ENCODE measurements at places on chromosomes 3 and 15. TPM values are rescaled to one million over a fixed set of nuclear protein-coding genes. Genes with fewer than 3 reads are reported as not detected.

Gene CYP1A2
- total RNA-seq: not detected

Gene CDHR4
- not detected for total RNA-seq

Gene TM4SF18
- 2.1 TPM for total RNA-seq

Gene FANCD2OS
- not detected for total RNA-seq

Gene RASGRF1
- total RNA-seq: 0.56 TPM

Gene PRICKLE2
- total RNA-seq: 7.6 TPM

Gene HCN4
- 0.08 TPM for total RNA-seq

Gene SLC24A5
- not detected for total RNA-seq

Gene CDC25A
- total RNA-seq: 23.7 TPM

Gene MRAS
- 4.5 TPM for total RNA-seq

Gene PRKCD
- total RNA-seq: 58.9 TPM

Gene TNIK
- 30.9 TPM for total RNA-seq

Gene GUCA1C
- total RNA-seq: not detected

Gene PARL
- 67.9 TPM for total RNA-seq

GRCh38 chr15:51833772-51834171 lies 4.3 kb downstream of the TMOD3 start:
- H3K27me3 ChIP-seq: no peaks in the 10 kb centered on the region
- H3K4me1 ChIP-seq: no peaks in the 10 kb centered on the region
- no peak overlapping the region for H3K27ac ChIP-seq
- no peak for DNase-seq
- H3K36me3 ChIP-seq: no peaks in the 10 kb centered on the region
- no peak overlapping the region for H3K4me3 ChIP-seq

DNA sequence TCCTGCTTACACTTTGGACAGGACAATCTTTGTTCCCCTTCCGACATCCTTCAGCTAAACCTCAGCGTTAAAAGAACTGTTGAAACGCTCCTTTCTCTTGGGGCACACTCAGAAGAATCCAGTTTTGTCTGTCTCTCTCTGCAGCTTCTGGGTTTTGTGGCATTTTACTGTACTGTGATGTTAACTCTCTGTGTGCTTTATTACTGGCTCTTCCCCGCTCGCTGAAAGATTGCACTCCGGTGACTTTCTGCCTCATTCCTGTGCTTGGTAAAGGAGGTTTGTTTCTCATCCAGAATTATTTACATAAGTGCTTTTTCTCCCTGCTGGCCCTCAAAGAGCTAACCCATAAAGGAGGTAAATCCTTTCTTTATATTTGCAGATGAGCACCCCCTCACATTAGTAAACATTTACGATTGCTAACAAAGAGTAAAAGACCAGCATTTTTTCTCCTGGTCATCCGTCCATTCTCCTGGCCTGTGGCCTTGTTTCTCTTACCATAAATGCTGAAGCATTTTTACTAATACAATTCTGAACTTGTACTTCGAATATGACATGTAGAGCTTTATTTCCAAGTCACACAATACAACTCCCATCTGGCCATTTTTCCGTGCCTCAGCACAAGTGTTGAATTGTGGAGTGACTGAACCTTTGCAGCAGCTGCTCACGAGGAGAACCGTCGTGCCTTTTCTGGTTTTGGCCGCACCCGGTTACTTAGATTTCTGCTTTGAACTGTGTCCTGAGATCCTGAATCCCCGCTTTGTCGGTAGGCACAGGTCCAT lies 69.3 kb upstream of the RPL35A start:
- no peaks in the 10 kb centered on the region for H3K4me1 ChIP-seq
- no peak for DNase-seq
- H3K36me3 ChIP-seq: no peaks in the 10 kb centered on the region

GRCh38 chr3:122559906-122560305 lies 4.2 kb downstream of the PARP9 start:
- no peak overlapping the region for H3K4me3 ChIP-seq
- no peaks in the 10 kb centered on the region for H3K4me1 ChIP-seq
- H3K27ac ChIP-seq: no peak overlapping the region
- DNase-seq: no peak
- no peaks in the 10 kb centered on the region for H3K27me3 ChIP-seq

DNA sequence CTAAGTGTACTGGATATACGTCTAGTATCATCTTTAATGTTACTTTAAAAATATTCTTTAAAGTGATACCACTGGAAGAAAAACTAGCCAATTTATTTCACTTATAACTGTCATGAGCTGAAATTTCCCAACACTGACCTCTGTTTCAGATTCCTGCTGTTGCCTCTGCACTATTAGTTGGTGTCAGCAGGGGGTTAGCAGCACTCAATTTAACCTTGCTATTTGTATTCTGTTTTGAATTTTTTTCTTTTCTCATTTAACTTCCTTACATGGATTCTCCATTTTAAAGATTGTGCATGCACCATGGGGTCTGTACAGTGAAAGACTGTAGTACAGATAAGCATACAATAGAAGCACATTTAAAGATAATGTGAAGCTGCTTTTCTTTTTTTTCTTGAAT lies 169.2 kb downstream of the UBE2E2 start:
- no peak for DNase-seq
- no peaks in the 10 kb centered on the region for H3K27me3 ChIP-seq
- H3K27ac ChIP-seq: no peak overlapping the region
- H3K4me1 ChIP-seq: no peaks in the 10 kb centered on the region
- H3K36me3 ChIP-seq: no peaks in the 10 kb centered on the region

GRCh38 chr15:57373251-57373881 lies 2.9 kb upstream of the CGNL1 start:
- no peak overlapping the region for H3K27ac ChIP-seq
- H3K36me3 ChIP-seq: no peaks in the 10 kb centered on the region
- DNase-seq: no peak
- peaks cover 4% of the 10 kb centered on the region for H3K27me3 ChIP-seq
- H3K4me3 ChIP-seq: no peak overlapping the region

DNA sequence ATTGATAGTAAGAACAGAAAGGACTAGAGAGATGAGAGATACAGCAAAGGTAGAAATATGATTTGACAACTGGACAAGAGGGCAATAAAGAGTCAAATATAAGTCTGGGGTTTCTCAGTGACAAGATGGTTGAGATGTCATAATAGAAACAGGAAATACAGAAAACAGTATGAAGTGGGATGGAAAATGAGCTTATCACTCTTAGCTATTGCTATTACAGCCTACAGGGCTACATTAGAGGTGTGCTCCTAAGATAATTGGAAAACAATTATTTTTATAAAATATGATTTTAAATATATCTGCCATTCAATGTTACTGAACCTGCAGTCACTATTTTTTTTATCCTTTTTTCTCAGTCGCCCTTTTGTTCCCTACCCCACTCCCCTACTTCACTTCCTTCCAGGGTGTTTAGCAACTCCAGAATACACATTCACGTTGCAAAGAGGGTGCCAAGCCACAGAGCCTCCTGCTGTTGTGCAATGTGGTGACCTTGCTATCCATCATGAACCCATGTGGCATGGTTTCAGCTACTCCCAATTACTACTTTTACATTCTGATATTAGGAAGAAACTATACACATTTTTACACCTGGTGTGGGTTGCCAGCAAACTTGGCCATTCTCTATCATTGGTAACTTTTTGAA lies 6.0 kb downstream of the NRG4 start:
- H3K27ac ChIP-seq: no peak overlapping the region
- no peaks in the 10 kb centered on the region for H3K27me3 ChIP-seq
- no peak for DNase-seq
- H3K36me3 ChIP-seq: no peaks in the 10 kb centered on the region
- no peaks in the 10 kb centered on the region for H3K4me1 ChIP-seq
- H3K4me3 ChIP-seq: no peak overlapping the region

GRCh38 chr3:5191555-5192304 lies 4.2 kb downstream of the EDEM1 start:
- H3K27ac ChIP-seq: no peak overlapping the region
- no peak overlapping the region for H3K4me3 ChIP-seq
- H3K4me1 ChIP-seq: no peaks in the 10 kb centered on the region
- DNase-seq: no peak

- no peak overlapping the region for H3K4me3 ChIP-seq
- no peak for DNase-seq
- H3K4me1 ChIP-seq: peaks cover 3% of the 10 kb centered on the region
These were observed 3.1 kb downstream of the KIF7 start for GRCh38 chr15:89652131-89652530.

GRCh38 chr3:82240322-82240721 lies 478.9 kb upstream of the GBE1 start:
- no peaks in the 10 kb centered on the region for H3K36me3 ChIP-seq
- no peaks in the 10 kb centered on the region for H3K27me3 ChIP-seq
- DNase-seq: no peak
- H3K4me3 ChIP-seq: no peak overlapping the region
- H3K4me1 ChIP-seq: no peaks in the 10 kb centered on the region

DNA sequence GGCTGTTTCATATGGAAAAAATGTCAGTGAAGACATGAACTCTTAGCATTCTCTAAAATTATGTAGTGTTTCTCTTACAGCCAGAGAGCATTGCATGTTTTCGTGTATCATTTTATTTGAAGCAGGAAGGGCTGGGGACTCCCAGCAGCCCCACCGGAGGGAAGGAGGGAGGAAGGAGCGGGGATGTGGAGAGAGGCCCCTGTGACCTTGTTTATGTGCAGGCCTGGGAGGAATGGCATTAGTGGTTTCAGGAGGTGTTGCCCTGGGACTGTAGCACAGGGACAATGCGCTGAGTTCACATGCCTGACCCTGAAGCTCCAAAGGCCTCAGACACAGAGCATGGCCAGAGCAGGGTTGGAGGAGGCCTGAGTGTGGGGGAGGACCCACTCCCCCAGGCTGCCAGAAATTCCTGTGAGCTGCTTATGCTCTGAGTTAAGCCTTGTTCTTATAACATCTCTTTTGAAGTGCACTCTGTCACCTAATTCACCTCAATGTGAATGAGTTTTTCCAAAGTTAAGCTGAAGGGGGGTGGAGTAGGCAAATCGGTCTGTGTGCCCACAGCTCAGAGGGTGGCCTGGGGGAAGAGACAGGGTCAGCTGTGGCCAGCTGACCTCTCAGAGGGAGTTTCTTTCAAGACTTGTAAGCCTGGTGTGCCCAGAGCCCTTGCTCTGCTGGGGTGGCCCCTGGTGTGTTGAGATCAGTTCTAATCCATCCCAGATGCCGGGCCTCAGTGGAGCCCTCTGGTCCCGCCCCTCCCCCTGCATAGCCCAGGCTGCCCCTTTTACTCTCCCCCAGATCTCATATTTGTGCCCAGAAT lies 3.9 kb upstream of the RNU6-1 start:
- no peak overlapping the region for H3K27ac ChIP-seq
- no peaks in the 10 kb centered on the region for H3K36me3 ChIP-seq
- no peak overlapping the region for H3K4me3 ChIP-seq
- no peaks in the 10 kb centered on the region for H3K4me1 ChIP-seq
- DNase-seq: no peak

DNA sequence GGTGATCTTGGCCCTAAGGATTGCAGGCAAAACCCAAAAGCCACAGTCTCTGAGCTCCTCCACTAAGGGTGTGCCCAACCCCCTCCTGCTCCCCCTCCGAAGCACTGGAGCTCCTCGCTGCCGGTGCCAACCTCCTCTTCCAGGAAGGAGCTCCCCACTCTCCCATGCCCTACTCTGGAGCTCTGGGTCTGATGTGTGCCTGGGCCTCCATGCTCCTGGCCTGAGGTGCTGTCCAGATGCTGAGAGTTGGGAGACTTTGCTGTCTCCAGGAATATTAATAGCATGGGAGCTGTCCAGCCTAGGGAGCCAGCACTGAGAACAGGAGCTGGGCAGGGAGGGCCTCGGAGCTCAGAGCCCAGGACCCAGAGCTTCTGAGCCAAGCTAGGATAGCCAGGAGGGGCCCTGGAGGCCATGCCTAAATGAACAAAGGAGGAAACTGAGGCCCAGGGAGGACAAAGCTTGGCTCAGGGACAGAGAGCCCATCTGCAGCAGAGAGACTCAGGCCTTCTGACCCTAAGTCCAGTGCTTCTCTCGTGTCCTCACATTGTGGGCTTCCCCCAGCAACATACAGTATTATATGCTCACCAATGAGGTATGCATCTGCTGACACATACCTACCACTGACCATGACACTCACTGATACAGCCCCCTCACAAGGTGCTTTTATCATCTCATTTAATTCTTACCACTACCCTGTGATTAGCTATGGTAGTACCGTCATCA lies 36.9 kb upstream of the HERC1 start:
- H3K27ac ChIP-seq: no peak overlapping the region
- no peaks in the 10 kb centered on the region for H3K36me3 ChIP-seq
- no peak overlapping the region for H3K4me3 ChIP-seq
- no peak for DNase-seq
- no peaks in the 10 kb centered on the region for H3K4me1 ChIP-seq
- no peaks in the 10 kb centered on the region for H3K27me3 ChIP-seq

All from colonic mucosa (tissue), 4 donors.